ENCODE measurements at places on chromosomes 7 and 10.
A peak's percentile ranks its signal among the peaks of the same experiment; 100 is the strongest.

GRCh38 chr7:3589752-3590151 lies 288.7 kb downstream of the SDK1 start:
- DNase-seq: no peak

DNA sequence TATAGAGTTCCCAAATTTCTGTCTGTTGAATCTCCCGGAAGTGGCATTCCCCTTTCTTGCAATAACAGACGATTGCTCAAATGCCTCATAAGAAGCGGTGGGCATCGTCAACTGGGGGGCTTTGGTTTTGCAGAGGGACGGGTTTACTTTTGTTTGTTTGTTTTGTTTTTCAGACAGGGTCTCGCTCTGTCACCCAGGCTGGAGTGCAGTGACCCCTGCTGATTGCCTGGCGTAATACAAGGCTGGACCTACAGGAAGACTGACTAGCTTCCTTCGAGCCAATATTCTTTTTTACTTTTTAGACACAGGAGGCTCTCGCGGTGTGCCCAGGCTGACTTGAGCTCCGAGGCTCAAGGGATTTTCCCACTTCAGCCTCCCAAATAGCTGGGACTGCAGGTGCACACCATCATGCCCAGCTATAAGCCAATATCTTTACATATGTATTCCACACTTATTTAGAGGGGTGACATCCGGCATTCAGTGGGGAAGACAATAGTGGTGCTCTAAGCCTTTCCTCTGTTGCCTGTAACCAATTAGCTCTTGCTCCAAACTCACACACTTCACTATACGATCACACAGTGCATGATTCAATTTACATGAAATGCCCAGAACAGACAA lies 58.1 kb downstream of the FHIP2A start:
- DNase-seq: peak; percentile 41

- no peak for DNase-seq
Observed at GRCh38 chr10:89536013-89536354, 590 bp upstream of the SLC16A12 start.

DNA sequence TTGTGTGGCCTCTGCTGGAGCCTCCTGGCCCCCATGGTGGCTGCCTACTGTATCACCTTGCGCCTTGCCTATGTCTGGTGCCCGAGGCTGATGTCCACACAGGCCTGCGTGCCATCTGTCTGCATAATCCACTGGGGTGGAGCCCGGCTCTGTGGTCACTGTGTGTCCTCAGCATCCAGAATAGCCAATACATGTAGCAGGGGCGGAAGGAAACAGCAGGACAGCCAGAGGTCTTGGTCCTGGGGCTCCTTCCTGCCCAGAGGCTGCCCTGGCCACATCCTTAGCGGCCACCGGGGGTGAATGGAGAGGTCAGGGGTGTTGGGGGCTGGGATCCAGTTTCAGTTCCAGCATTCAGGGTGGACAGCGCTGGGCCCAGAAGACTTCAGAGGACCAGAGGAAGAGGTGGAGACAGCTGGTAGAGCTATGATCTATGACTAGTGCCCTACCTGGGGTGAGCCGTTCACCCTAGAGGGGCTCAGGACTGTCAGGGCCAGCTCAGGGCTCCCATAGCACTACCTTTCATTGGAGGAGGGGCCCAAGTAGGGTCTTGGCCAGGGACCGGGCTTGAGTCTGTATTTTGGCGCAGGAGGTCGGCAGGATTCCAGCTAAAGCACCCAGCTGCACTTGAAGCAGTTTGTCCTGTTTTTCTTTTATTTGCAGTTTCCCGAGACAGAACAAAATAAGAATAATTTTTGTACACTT lies 15.9 kb downstream of the YKT6 start:
- no peak for DNase-seq

DNA sequence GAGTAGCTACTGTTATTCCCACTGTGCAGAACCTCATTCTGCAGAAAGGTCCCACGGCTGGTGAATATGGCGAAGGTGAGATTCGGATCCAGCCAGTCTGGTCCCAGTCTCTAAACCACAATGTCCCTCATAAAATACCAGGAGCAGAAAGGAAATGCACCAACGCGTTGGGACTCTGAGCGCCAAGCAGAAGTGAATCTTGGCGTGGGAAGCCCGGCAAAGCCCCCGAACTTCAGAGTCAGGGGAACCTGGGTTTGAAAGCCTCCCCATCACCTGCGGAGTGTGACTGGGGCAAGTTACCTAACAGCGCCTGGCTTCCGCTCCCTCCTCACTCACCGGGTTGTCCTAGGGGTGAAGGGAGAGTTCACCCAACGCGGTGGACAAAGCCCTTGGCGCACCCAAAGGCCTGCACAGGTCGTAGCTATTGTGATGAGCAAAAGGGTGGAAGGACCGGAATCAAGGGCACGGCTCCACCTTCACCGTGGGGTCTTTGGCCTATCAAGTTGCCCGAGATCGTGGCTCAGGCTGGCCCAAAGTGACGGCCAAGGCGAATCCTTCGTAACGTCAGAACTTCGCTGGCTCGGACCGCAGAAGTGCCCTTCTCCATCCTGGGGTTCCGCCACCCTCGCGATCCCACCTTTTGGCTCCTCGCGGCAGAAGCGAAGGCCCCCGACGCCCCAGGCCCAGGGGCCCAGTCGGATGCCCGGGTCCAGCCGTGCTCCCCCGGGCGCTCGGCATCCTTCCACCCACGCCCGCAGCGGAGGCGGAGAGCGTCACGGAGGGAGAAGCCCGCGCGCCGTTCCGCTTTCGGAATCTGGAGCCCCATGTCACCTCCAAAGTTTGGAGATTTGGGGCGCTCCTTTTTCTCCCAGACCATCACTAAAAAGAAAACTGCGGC lies 811 bp downstream of the RGS10 start:
- peak; percentile 50 for DNase-seq

- no peak for DNase-seq
Observed at GRCh38 chr10:356452-356851, 221.2 kb downstream of the ZMYND11 start.

- DNase-seq: peak; percentile 72
Observed at GRCh38 chr10:69045441-69046300, 42.2 kb upstream of the SRGN start.

DNA sequence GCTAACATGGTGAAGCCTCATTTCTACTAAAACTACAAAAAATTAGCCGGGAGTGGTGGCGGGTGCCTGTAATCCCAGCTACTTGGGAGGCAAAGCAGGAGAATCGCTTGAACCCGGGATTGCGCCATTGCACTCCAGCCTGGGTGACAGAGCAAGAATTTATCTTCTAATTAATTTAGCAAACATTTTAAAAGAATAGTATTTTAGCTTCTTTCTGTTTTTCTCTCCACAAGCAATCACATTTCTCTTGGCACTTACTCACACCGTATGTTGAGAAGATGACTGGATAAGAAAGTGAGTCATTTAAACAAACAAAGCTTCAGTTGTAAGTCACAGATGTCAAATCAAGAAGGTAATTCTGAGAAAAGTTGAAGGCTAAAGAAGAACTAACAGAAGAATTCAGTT lies 264.0 kb downstream of the ARL4A start:
- no peak for DNase-seq

DNA sequence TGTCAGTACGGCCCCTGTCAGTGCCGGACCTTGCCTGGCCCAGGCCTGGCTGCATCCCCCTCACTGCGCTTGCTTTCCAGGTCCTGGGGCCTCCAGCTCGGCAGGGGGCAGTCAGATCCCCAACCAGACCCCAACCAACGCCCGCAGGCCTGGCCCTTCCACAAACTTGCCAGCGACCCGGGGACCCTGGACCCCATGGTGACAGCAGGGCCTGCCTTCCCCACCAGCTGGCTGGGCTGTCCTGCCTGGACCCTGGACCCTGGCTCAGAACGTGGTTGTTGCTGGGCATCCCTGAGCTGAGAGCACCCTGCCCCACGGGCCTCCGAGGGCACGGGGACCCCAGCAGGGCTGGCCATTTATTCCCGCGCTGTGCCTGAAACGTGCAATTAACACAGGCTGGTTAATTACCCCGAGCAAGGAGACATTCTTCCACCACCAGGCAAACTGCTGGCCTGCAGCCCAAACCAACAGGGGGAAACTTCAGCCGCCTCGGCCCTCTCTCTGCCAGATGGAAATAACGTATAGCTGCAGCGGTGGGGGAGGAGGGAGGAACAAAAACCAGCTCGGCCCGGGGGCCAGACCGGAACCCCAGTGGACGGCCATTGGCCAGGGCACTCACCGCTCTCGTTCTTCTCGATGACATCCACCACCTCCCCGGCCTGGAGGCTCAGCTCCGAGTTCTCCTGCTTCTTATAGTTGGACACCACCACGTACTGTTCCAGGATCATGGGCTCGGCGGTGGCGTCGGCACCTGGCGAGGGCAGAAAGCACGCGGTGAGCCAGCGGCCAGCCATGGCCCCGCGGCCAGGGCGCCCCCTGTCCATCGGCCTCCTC lies 167.1 kb downstream of the NEURL1 start:
- DNase-seq: peak; percentile 76

- DNase-seq: no peak
Observed at GRCh38 chr7:156497776-156498509, 142.6 kb upstream of the RNF32 start.

DNA sequence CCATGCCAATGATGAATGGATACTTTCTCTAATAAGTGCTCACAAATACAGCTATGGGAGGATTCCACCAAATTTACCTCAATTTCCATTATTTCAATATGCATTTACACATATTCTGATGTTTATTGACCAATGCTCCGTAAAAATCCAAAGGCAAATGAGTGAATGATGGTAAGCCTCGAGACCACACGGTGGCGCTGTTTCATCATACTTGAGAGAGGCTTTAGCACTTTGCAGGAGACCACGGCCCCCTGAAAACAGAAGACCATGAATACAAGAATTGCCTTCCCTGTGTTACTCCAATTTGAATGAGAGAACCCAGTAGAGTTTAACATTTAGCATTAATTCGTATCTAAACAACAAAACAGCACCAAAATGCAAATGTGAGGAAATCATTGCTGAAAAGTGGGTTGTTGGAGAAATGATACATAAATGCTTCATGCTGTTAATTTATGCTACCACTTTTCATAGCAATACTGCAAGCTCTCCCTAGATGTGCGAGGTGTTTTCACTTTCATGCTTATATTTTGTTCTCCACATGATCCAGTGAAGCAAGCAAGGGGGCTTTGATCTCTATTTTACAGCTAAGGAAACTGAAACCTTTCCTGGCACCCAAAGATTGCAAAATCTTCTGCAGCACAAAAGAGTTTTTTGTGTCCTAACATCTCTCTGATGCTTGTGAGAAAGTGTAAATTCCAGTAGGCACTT lies 35.4 kb downstream of the TRIL start:
- DNase-seq: peak; percentile 54

GRCh38 chr10:5461203-5461588 lies 38.2 kb downstream of the CALML5 start:
- no peak for DNase-seq
